ENCODE measurements at places on chromosomes 16 and 17.

GRCh38 chr17:77188084-77189066, 47.6 kb downstream of the SEC14L1 start:
- DNase-seq: no peak

DNA sequence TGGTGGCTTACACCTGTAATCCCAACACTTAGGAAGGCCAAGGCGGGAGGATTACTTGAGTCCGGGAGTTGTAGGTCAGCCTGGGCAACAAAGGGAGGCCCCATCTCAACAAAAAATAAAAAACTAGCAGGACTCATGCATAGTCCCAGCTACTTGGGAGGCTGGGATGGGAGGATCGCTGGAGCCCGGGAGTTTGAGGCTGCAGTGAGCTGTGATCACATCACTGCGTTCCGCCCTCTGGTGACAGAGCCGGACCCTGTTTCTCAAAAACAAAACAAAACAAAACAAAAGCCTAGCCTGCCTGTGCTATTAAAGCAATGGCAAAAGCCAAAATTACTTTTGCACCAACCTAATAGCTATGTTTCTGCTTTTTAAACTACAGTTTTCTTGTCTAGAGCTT, 1.5 kb downstream of the FCSK start:
- DNase-seq: no peak

GRCh38 chr17:38575781-38576180, 30.0 kb downstream of the SRCIN1 start:
- DNase-seq: no peak

GRCh38 chr17:40341808-40342503, 22.6 kb downstream of the GJD3 start:
- peak; percentile 93 for DNase-seq

DNA sequence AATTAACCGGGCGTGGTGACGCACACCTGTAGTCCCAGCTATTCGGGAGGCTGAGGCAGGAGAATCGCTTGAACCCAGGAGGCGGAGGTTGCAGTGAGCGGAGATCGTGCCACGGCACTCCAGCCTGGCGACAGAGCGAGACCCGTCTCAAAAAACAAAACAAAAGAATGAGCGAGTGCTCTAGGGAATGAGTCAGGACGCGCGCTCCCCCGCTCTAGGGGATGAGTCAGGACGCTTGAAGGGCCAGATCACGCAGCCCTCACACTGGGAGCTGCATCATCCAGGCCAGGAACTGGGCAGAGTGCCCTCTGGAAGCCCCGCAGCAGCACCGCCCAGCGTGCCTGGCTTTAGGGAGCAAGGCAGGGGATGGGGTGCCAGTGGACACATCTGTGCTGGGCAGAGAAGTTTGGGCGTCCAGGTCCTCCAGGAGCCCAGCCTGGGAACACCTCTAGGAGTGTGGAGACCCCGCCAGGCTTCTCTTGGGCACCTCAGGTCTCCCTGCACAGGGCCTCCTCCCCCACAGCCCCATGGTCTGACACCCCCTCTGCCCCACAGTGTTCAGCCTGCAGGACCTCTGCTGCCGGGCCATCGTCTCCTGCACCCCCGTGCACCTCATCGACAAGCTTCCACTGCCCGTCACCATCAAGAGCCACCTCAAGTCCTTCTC, 3.9 kb upstream of the WFIKKN1 start:
- DNase-seq: no peak

DNA sequence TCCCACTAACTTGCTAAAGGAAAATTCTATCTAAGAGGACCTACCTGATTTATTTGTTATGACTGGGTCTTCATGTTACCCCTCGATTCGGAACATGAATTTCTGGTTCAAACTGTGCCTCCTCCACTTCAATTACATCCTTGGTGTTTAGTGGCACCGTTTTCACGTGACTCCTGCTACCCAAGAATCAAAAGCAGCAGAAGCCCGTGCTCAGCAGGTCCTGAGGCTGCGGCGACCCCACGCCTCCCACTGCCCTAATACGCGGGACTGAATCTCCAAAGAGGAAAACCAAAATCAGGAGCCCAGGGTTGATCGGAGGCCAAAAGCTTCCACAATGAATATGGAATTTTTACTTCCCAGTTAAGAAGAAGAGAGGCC, 94.0 kb upstream of the METRNL start:
- DNase-seq: no peak

- no peak for DNase-seq
Observed at GRCh38 chr16:85465328-85466303, 147.5 kb upstream of the GSE1 start.

DNA sequence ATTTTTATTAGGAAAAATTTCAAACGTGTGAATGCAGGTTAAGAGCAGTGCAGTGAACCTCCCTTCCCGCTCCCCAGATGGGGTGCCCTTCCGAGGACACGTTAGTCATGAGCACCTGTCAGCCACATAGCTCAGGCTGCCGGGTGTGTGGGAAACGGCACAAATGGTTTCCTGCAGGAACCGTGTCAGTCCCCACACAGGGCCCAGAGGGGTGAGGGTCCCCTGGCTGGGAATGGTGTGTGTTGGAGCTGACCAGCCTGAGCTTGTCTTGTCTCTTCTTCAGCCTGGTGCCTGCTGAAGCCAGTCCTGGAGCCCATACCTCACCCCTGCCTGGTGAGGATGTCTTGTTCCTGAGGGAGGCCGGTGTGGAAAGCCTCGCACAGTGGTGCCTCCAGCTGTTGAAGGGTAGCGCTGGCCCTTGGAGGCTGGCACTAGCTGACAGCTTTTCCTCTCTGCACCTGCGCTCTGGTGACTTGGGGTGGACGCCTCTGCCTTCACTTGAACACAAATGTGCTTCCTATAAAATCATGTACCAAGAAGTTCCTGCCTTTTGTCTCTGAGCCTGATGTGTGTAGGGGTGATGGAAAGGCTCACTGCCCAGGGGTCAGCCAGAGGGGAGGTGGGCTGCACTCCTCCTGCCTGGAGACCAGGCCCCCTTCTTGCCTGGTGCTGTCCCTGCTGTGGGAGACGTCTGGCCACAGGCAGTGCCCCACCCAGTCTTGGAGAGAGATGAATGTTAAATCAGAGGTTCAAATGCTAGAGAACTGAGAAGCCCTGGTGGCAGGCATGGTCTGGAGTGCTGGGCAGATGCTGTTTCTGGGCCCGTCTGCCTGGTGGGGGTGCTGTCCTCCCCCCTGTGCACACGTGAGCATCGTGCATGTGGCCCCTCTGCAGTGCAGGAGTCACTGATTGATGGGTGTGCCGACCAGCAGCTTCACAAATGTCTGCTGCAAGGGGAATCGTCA, 102.6 kb upstream of the ZNF750 start:
- DNase-seq: no peak

GRCh38 chr17:40071313-40072039, 8.7 kb downstream of the THRA start:
- DNase-seq: peak; percentile 94

GRCh38 chr17:14318109-14318917, 17.4 kb downstream of the HS3ST3B1 start:
- DNase-seq: no peak

- DNase-seq: no peak
Observed at GRCh38 chr17:75736173-75736835, 15.0 kb downstream of the ITGB4 start.

Measured in colonic mucosa (tissue), 4 donors.